ENCODE measurements at places on chromosomes 7 and 10.

DNA sequence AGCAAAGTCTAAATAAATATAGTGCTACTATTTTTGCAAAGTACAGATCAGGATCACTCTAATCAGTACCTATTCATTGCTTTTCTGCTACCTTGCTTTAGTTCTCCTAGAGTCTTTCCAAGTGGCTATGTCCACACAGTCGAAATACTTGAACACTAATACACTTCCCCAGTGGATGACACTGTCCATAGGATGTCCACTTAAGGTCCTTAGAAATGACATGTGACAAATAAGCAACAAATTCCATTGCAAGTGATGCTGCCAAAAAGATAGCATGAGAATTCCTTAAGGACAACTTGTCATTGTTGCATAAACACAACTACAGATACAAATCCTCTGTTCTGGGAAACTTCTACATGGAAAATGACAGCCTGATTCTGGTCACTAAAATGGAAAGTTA lies 93.6 kb downstream of the ANK3 start:
- DNase-seq, result no peak

GRCh38 chr10:114042895-114043531 lies 653 bp upstream of the ADRB1 start:
- peak; percentile 44 for DNase-seq

GRCh38 chr10:59995862-59996261 lies 89.5 kb upstream of the CCDC6 start:
- DNase-seq, result no peak

DNA sequence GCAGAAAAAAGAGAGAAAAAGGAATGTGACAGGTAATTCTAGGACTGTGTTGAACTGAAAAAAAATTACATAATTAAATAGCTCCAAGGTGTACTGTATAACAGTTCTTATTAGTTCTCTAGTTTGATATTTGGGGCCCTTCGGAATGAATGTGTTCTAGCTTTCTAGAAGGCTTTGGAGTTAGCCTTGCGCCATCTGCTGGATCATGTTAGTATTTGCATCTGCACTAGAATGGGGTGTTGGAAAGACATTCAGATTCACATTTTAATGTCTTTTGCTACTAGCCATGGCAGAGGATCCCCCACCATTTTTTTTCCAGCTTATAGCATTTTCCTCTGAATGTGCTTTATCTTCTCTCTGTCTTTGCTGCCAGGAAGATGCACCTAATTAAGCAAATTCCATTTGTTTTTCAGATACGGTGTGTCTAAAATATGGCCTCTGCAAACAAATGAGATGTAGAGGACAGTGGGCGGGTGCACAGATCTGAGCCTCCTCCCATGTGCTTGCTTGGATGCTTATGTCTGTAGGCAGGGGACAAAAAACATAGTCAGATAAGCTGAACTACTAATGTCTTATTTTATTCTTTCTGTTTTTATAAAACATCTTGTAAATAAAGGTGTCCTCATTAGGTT lies 238.5 kb downstream of the PHF14 start:
- peak; percentile 55 for DNase-seq

DNA sequence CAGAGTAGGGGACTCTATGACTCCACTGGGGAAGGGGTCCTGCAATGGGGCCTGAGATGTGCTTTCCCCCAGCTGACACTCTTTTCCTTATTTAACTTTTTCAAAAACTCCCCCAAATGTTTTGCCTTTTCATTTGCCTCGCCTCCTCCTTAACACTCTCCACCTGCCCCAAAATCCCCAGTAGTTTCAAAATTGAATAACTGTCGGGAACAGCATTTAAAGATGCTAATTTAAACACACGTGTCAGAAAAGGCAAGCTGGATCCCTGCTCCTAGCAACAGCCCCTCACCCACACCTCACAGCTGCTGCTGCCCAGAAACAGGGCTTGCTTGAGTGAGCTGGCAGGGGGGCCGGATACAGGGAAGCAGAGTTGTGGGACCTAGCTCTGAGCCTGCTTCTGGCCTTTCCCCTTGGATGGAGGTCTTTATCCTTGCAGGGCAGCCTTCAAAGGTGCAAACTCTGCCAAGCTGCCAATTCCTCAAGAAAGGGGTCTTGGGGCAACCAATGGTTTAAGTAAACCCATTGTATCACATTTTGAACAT lies 115.3 kb downstream of the KCNMA1 start:
- DNase-seq, result no peak

- DNase-seq, result no peak
Observed at GRCh38 chr10:70898687-70899086, 10.3 kb upstream of the PCBD1 start.
